ENCODE measurements at places on chromosomes 6 and 20.

DNA sequence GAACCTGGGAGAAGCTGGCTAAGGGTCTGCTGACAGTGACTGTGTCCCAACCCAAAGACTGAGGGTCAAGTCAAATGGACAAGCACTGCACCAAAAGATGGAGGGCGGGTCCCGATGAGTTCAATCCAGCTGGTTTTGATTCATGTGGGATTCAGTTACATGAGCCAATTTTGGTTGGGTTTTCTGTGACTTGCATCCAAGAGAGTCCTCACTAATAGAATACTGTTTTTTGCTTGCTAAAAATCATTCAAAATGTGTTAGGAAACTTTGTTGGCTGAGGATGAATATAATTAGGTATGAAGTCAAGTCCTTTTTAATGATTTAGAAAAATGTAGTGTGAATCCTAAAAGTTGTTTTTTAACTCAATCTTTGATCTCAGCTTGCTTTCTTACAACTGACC lies 323.8 kb upstream of the NOX3 start:
- DNase-seq, result no peak

GRCh38 chr20:48717095-48717672 lies 110.6 kb downstream of the PREX1 start:
- no peak for DNase-seq

- no peak for DNase-seq
Measured at GRCh38 chr20:33788351-33789049, 22.6 kb upstream of the CHMP4B start.

DNA sequence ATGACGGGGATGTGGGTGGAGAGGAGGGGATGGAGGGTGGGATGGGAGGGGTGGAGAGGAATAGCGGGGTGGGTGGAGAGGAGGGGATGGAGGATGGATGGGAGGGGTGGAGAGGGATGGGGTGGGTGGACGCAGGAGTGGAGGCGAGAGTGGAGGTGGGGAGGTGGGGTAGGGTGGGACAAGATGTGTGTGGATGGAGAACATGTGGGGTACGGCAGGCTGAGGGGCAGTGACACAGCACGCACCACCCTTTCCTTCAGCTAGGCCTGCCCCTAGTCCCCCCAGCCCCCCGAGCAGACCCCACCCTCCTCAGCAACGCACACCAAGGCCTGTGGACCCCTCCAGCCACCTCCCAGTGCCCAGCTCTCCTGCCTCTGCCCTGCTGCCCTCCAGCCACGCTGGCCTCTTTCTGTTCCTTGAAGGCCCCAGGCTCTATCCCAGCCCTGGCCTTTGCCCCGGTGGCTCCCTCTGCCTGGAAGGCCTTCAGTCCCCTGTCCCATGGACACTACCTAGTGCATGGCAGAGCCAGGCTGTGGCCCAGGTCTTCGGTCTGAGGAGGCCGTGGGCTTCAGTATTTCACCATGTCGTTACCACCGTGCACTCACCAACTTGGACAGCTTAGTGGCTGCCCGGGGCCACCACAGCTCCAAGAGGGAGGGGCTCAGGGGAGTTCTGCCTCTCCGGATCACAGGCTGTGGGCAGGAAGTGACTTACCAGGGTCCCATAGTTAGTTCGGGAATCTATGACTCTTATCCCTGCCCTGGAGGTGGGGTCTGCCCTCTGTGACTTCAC lies 78.4 kb upstream of the PMEPA1 start:
- DNase-seq, result no peak

GRCh38 chr6:43120944-43121913 lies 45.1 kb downstream of the PTK7 start:
- DNase-seq, result no peak

DNA sequence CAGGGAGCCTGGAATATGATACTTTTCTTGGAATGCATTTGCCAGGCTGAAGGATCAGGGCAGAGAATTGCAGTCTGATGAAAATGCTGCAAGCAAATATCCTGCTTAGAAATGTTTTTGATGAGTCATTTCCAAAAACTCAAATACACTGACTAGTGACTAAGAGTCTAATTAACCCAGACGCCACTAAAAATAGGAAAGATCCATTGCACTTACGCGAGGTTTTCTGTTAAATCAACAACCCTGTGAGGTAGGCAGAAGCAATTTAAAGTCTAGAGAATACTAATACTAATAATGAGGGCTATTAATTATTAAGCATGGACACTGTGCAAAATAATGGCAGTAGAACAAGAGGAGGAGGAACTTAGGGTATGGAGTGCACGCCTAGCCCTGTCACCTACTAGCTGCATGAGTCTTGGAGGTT lies 130.1 kb upstream of the DOK5 start:
- no peak for DNase-seq

- DNase-seq, result no peak
Measured at GRCh38 chr20:48800177-48800576, 27.6 kb downstream of the PREX1 start.

GRCh38 chr6:160430751-160431150 lies 82.6 kb downstream of the SLC22A3 start:
- DNase-seq, result no peak

DNA sequence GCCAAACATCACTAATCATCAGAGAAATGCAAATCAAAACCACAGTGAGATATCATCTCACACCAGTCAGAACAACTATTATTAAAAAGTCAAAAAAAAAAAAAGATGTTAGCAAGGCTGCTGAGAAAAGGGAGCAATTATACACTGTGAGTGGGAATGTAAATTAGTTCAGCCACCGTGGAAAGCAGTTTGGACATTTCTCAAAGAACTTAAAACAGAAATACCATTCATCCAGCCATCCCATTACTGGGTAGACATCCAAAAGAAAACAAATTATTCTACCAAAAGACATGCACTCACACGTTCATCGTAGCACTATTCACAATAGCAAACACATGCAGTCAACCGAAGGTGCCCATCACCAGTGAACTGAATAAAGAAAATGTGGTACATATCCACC lies 213.9 kb downstream of the TTLL2 start:
- DNase-seq, result no peak

GRCh38 chr6:119890470-119890869 lies 540.9 kb upstream of the MAN1A1 start:
- no peak for DNase-seq

GRCh38 chr6:137601471-137601870 lies 107.3 kb upstream of the OLIG3 start:
- no peak for DNase-seq

DNA sequence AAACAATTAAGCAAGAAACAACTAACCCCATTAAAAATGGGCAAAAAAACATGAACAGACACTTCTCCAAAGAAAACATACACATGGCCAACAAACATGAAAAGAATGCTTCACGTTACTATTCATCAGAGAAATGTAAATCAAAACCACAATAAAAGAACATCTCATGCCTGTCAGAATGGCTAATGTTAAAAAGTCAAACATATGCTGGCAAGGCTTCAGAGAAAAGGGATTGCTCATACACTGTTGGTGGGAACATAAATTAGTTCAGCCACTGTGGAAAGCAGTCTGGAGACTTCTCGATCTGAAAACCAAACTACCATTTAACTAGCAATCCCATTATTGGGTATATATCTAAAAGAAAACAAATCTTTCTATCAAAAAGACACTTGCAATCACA lies 217.5 kb downstream of the TINAG start:
- DNase-seq, result no peak

DNA sequence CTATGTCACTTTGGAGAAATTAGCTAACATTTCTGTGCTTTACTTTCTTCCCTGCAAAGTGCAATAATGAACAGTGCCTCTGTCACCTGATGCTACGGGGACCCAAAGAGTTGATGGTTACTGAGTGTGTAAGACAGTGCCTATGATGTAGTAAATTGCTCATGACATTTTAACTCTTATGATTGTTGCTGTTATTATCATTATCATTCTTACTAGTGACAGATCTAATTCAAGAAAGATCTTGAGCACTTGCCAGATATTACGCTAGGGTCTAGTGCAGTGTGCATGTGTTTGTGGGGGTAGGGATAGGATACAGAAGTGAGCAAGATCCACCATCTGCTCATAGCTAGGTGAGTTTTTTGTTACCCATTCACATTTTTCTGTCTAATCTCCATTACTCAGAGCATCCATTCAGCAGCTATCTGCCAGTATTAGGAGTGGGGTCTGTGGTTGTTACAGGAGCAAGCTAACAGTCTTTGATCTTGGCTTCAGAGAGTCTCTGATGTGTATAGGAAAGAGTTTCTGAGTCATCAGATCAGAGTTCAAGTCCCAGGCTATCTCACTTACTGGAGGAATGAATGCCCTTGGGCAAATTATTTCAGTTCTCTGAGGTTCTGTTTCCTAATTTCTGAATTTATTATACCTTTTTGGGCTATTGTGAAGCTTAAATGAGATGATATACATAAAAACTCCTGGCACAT lies 33.1 kb upstream of the DAAM2 start:
- no peak for DNase-seq

- no peak for DNase-seq
Measured at GRCh38 chr6:119346936-119347335, 2.6 kb downstream of the MAN1A1 start.

- DNase-seq, result no peak
Measured at GRCh38 chr6:47168180-47168579, 126.0 kb upstream of the ADGRF1 start.

- DNase-seq, result peak; percentile 56
Measured at GRCh38 chr6:166488076-166488685, 98.3 kb downstream of the RAMACL start.

- DNase-seq, result no peak
Measured at GRCh38 chr6:142726616-142727015, 218.4 kb downstream of the HIVEP2 start.

DNA sequence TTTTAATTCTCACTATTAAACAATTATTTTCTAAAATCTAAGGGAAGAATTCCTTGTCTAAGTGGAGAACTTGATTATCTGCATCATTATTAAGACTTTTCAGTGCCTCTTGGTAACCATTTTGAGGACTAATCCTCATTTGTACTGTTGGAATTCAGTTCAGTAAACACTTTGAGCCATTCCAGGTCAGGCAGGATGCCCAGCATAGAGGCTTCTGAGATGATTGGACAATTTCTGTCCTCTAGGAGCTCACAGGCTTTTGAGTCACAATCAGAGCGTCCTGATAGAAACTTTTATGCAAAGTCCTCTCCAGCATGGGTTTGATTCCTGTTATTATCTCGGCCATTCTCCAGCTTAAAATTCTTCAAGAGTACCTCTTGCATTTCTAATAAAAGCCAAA lies 1304.6 kb downstream of the EPHA7 start:
- DNase-seq, result no peak

DNA sequence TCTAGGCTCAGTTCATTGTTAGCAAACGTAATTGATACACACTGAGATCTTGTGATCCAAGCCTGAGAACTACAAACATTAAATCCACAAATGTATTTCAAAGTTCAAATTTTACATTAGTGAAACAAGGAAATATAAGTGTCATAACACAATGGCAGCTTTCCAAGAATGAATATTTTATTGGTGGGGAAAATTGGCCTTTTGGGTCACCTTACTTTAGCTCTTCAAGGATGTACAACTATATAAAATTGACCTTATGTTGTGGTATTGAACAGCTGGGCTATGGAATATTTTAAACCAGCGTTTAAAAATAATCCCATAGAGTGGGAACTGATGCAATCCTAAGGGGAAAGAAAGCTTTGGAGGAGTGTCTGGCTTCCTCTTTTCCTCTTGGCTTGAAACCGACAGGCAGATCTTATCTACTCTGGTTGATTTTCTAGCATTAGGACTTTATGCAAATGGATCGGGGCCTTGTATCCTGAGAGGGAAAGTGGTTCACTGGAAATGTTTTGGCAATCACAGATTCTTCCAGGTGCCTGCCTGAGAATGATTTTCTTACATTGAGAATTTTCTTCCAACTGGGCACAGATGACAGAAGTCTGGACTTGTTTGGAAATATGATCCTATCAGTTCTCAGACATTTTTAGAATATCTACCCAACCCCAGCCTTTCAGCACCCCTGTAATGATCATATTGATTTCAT lies 184.8 kb upstream of the ECI2 start:
- DNase-seq, result no peak

DNA sequence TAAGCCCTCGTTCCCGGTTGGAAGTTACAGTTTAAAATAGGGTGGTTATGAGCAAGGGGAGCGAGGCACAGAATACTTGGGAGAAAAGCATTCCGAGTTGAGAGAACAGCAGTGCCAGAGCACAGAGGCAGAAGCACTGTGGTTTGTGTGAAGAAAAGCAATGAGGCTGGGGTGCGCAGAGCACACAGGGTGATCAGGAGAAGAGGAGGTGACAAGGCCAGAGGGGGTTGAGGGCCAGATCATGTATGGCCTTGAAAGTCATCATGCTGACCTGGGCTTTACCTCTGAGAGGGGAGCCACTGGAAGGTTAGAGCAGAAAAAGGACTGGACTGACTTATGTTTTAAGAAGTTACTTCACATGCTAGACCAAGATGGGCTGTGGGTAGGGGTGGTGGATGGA lies 3.5 kb upstream of the BTN3A2 start:
- no peak for DNase-seq

GRCh38 chr6:157068691-157069324 lies 254.5 kb downstream of the TMEM242 start:
- no peak for DNase-seq

GRCh38 chr6:93413190-93413589 lies 6.2 kb downstream of the EPHA7 start:
- DNase-seq, result no peak

- DNase-seq, result no peak
Measured at GRCh38 chr6:39831701-39832100, 39.5 kb downstream of the DAAM2 start.

DNA sequence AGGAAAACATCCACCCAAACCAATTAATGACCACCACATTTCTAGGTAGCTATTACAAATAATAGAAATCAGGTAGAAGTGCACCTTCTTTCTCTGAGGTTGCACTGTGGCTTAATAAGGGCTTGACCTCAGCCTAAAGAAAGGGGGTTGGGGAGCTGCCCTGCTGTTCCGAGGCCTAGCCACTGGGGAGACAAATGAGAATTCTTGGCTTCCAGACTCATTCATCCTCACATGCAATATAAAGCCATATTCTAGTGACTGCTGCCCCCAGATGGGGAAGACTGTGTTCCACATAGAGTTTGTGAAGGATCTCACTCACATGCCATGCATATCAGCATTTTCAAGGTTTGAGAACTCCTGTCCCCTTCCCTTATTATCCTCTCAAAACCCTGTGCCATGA lies 22.9 kb downstream of the SAYSD1 start:
- DNase-seq, result no peak

GRCh38 chr6:135181333-135182070 lies 394 bp downstream of the MYB start:
- DNase-seq, result no peak

GRCh38 chr20:44475372-44475693 lies 341 bp upstream of the TTPAL start:
- DNase-seq, result no peak

DNA sequence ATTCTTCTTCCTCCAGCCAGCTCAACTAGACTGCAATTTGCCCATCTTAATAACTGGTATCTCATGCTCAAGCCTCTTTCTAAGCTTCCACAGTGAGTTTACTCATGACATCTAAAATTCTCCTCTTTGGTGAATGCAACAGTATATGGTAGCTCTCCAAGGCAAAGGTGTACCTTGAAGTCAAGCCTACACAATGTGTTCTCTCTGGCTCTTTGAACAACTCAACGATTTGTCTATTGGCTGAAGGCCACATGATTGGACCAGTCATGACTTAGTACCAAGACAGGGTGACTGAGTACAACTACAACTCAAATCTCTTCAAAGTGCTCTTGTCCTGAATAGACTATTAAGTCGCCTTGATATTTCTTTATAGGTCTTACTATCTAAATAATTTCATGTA lies 199.6 kb downstream of the PKHD1 start:
- DNase-seq, result no peak

Data from stimulated activated CD4-positive, alpha-beta T cell treated with anti-CD3 and anti-CD28 coated beads, TNF-alpha, amount 100 ng/mL, for 4 hours (primary cell).